ENCODE measurements at places on chromosomes 12 and 14.

DNA sequence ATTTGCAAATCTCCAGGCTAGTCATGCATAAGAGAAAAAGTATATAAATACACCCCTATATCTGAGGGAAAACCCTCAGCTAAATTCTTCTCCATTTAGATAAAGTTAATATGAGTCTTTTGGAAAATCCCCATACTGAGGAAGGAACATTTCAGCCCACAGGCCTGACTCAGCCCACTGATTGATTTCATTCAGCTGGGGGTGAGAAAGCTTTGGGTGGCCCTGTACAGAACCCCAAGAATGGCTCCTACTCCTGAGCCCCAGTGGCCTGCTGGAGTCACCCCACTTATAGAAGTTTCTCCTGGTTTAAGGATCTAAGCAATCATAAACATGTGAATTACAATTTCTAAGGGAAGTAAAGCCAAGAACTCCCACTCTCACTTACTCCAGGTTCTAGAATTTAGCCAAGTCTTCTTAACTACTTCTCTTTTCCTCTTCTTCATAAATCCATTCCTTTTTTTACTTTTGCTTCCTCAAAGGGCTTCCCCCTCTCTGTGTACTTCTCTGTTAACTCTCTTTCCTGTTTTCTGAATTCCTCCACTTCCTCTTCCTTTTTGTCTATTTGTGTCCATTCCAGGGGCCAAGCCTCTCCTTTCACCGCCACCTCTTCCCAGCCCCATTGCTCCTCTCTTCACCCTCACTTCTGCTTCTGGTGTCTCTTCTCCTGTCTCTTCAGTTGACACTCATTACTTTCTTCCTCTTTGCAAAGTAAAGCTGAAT is 21.0 kb downstream of the RTN1 start:
- no peak for DNase-seq

DNA sequence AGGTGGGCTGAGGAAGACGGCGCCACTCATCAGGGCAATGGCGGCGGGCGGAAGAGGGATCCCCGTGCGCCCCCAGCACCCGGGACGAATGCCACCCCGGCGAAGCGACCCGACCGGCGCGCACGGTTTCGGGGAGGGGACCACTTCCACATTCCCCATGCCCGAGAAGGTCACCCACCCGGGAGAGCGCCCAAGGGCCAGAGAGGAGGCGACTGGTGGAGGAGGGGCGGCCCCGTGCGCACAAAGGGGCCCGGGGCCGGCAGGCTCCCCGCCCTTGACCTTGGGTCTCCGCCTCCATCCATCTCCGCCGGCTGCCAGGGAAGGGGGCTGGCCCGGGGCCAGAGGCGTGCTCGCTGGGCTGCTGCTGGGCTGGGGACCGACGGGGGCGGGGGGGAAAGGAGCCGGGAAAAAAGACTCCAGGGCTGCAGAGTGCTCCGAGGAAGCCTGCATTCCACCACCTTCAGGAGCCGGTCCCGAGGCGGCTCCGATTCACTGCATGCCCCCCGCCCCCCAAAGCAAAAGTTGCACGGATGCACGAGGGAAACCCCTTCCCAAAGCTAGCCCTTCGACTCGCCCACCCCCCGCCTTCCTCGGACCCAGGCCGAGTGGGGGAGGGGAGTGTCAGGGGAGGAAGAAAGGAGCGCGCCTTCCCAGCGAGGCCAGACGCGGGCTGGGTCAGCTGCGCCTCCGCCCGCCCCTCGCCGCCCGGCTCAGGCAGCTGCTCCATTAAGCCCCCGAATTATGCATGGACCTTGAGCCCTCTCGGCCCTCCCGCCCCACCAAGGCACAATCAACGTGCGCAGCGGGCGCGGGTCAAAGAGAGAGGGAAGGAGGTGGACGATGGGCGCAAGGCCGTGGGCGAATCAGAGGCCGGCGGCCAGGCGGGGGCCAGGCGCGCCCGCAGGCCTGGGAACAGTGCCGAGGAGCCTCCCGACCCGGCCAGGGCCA is 26.2 kb downstream of the BCL11B start:
- DNase-seq = no peak

DNA sequence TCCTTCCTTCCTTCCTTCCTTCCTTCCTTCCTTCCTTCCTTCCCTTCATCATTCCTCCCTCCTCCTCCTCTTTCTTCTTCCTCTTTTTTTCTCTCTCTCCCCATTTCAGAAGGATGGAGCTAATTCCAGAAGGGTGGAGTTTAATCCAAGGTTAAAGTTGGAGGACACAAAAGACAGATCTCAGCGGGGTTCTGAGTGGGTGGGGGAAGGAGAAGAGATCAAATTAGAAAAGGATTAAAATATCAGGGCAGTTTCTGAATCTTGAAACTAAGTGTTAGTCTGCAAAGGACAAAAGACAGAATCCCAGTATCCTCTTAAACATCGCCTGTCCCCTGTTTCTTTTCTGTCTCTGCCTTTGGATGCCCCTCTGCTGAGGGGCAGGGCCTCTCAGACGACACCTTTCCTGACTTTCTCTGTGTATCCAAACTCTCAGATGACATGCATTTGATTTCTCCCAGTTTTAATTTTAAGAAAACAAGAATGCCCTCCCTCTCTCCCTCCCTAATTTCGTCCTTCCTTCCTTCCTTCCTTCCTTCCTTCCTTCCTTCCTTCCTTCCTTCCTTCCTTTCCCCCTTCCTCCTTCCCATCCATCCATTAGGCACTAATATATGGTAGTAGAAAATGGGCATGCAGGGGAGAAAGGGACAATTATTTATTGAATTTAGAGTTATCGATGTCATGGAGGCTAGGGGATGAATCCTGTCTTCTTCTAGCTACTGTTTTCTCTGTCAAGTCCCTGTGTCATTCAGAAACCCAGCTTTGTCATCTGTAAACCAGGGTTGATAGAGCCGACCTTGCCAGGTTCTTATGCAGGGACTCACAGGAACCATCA is 269.1 kb downstream of the VRK1 start:
- DNase-seq = no peak

DNA sequence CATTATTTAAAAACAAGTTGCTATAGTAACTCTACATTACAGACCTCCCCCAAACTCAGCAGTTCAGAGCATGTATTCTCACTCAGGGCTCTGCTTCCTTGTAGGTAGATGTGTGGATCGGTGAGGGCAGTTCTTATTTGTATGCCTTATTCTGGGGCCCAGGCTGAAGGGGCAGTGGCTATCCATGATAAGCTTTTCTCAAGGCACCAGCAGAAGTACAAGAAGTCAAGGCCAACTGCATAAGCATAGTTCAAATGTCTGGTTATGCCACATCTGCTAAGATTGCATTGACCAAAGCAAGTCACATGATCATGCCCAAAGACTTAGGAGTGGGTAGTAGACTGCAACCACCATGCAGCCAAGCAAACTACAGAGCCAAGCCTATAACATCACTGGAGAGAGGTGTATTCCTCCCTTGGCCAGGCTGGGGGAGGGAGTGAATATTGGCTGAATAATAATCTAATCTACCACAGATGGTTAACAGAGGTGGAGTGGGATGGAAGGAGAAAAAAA is 4.6 kb downstream of the PSEN1 start:
- no peak for DNase-seq

DNA sequence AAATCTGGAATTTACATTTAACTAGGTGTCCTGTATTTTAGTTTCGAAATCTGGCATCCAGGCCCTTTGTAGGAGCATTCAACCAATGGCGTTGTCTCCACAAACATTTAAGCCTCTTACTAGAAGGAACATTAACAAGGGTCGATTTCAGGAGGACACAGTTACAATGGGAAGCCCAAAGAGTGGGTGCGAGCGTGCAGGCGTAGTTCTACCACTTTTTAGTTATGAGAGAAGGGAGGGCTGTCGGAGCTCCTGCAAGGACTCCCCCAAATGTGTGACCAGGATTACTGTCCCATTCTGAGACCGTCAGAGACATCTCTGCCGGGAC is 365 bp upstream of the ABHD4 start:
- peak; percentile 21 for DNase-seq

- DNase-seq = no peak
Measured at GRCh38 chr12:101571105-101571504, 23.7 kb upstream of the MYBPC1 start.

DNA sequence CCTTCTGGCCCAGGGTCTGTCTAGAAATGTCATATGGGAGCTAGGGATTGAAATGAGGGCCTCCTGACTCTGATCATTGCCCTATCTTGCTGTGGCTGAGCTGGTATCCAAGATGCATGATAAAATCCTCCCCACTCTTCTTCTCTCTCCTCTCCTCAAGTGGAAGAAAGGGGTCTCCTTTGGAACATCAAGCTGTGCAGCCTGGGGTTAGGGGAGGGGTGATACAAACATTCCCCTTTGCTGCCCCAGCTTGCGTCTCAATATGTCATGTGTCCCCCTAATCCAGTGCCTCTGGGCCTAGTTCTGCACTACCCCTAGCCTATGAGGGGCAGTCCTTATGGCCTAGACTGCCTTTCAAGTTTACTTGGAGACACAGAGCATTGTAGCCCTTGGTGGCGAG is 8.5 kb downstream of the RDH16 start:
- no peak for DNase-seq

DNA sequence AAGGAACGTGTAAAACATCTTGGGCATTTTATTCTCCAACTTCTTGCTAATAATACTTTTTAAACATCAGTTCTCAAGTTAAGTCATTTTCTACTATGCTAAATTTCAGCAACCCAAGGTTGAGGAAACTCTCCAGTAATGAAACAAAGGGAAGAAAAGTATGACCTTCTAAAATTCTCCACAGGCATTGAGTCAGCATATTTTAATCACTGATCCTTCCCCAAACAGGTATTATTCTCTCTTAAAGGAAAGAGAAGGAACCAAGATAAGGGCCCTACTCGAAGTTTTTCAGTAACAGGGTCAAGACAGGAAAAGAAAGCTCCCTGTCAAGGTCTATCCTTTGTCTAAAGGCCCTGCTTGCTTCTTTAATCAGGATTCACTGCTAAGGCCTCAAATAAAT is 3.0 kb downstream of the KICS2 start:
- DNase-seq = no peak

DNA sequence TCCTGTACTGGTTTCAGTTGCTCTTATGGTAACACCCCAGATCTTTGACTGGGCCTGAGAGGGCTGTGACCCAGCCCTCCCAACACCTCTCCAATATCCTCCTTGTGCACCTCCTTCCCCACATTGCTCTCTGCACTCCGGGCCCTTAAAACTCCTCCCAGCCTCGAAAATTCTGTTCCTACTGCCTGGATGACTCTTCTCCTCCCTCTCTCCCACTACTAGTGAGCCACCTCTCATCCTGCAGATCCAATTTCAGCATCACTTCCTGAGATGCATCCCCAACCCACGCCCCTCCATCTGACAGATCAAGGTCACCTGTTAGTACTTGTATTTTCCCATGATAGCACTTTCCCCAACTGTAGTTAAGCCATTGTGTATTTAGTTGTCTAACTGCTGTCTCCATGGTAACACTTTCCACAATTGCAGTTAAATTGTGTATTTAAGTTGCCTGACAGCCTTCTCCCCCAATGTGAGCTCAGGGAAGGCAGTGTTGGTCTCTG is 11.5 kb upstream of the NT5DC3 start:
- DNase-seq = no peak

DNA sequence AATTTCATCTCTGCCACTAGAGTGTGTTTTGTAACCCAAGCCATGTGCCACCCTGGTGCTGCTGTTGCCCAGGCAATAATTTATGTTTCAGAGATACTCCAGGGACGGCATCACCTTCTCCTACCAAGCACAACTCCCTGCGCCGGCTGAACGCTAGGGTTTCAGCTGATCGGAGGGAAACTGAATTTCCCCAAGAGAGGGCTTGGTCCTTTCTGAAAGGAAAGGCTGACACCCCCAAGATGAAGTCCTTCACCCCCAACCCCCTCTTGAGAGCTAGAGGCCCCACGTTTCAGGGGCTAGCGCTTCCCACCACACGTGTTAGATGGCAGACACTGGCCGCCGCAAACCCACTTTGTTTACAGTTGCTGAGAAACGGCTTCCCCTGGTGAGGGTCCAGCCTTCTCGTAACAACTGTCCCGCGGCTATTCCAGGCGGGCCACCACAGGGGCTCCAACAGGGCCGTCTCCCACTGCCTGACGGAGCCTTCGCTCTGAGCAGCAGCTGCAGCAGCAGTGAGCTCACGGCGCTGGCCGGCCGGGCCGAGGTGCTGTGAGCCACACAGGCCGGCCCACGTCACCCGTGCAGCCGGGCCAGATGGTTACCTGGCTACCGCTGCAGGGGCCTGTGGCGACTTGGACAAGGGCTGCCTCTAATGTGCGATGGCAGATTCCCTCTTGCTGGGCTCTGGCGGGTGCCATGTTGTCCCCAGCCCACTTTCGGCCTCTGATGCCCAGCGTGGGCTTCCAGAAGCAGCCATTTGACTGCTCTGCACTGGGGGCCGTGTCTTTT is 66.4 kb downstream of the TESC start:
- peak; percentile 27 for DNase-seq

- DNase-seq = no peak
Measured at GRCh38 chr12:108373111-108373510, 34.0 kb upstream of the CMKLR1 start.

Measured in EH (cell line).